ENCODE measurements at places on chromosomes 6 and 20.

DNA sequence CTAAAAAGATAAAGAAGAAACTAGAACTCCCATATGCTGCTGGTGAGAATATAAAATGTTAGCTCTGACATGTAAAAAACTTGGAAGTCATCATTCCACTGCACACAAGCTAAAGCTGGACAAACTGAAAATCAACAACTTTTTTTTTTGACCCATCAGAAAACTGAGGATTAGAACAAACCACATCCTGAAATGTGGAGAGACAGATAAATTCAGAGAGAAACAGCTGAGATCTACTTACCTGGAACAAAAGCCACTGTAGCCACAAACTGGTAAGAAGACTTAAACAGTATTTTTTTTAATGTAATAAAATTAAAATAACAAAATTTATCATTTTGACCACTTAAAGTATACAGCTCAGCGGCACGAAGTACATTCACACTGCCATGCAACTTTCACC, 408.5 kb upstream of the RGS17 start:
- no peak for DNase-seq

- no peak for DNase-seq
These were observed 20.5 kb downstream of the CEP85L start for GRCh38 chr6:118630923-118631322.

DNA sequence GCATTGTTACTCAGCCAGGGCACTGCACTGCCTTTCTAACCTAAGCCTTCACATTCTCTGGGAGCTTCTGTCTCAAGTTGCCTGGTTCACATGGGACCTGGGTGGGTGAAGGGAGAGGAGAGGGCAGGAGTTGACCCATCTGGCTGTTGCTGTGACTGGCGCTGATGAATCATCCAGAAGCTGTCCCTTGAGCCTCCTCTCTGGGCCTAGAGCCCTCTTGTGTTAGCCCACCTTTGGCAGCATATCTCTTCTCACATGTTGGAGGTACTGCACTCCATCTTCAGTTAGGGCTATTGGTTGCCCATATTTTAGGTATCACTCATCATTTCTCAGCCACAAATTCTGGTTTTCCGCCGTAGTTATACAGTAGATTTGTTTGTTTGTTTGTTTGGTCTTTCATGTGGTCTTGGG, 19.8 kb downstream of the XRN2 start:
- peak; percentile 8 for DNase-seq

GRCh38 chr6:145761584-145761983, 26.3 kb upstream of the EPM2A start:
- no peak for DNase-seq

GRCh38 chr6:84065693-84066290, 32.2 kb downstream of the MRAP2 start:
- peak; percentile 95 for DNase-seq

DNA sequence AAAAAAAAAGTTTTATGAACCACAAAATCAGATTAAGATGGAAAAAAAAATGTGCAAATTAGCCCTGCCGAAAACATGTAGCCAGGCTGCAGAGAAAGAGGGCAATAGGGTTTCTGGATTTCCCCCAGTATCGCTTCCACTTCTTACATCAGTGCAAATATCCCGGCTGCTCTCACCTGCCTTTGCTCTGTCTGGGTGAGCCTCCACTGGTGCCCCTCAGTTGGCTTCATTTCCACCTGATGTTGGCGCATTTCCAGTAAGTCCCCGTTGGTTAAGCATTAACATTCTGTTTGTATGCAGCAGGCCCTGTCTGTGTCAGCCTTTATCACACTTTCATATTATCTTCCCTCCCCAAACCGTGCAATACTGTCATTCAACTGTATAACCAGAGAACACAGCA, 215.1 kb downstream of the CBLN4 start:
- DNase-seq: no peak

DNA sequence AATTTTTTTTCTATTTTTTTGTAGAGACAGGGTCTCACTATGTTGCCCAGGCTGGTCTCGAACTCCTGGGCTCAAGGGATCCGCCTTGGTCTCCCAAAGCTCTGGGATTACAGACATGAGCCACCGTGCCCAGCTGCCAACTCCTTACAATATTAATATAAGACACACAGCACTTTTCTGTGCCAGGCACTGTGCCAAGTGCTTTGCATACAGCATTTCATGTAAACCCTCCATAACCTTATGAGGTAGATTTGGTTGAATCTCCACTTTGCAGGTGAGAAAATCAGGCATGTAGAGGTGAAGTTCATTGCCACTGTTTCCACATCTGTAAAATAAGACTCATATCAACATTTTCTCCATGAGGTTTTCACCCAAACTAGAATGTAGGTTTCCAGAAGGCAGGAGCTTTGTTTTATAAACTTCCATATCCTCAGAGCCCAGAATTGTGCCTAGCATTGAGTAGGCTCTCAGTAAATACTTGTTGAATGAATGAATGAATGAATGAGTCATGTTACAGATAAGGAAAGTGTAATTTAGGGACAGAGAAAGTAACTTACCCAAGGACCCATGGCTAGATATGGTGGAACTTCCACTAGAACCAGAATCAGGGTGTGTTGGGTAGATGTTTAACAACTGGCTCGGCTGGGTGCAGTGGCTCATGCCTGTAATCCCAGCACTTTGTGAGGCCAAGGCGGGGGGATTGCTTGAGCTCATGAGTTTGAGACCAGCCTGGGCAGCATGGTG, 3.0 kb upstream of the CTNNBL1 start:
- DNase-seq: no peak

DNA sequence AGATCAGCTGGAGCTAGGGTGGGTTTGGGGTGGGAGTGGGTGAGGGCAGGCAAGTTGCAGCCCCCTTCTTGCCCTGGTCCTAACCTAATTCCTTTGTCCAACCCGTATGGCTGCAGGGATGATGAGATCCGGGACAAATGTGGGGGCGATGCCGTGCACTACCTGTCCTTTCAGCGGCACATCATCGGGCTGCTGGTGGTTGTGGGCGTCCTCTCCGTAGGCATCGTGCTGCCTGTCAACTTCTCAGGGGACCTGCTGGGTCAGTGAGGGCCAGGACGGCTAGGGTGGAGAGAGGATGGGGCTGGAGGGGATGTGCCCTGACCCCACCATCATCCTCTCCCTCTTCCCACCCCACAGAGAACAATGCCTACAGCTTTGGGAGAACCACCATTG, 12.0 kb downstream of the TMEM63B start:
- DNase-seq: no peak

DNA sequence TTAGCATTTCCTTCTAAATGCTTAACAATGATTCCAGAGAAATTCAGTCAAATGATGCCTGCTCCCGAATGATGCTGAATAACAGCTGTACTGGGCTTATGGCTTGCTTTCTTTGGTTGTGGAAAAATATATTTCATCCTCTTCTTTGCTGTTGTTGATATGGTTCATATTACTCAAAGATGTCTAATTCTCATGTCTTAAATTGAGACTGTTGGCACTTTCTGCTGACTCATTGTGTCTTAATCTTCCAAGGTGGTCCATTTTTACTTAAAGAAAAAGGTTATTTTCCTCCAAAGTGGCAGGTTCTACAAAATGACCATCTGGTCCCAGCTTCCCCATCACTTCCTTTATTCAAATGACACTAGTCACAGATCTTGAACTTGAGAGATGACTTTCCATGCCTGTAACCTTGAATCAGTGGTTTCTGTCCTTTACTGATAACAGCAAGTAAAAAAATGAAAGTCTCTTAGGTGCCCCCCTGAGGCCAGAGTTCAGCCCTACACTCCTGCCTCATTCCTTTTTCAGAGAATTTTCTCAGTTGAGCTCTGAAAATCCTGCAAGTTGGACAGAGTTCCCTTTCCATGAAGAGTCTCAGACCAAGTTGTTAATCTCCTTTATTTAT, 6.9 kb downstream of the SNAP25 start:
- DNase-seq: peak; percentile 17

GRCh38 chr6:90343576-90343975, 46.9 kb upstream of the BACH2 start:
- DNase-seq: peak; percentile 43

Data from bronchial epithelial cell (primary cell).